ENCODE measurements at places on chromosomes 11 and 22.
A peak's percentile ranks its signal among the peaks of the same experiment; 100 is the strongest.

DNA sequence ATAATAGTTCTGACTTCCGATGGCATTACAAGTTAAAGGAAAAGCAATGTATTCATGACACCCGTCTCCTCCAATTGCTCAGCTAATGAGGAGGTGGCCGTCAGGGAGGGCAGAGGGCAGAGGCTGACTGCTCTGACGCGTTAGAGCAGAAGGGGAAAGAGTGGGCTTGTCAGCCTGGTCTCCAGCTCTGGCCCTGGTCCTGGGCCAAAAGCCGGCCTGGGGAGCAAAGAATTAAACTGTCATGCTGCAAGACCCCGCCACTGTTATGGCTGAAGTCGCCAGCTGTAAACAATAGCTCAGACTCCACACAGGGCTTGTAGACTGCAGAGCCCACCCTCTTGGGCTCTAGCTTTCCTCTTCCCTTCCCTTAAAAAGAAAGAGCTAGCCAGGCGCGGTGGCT is 119.7 kb downstream of the NAT10 start:
- DNase-seq, result no peak

DNA sequence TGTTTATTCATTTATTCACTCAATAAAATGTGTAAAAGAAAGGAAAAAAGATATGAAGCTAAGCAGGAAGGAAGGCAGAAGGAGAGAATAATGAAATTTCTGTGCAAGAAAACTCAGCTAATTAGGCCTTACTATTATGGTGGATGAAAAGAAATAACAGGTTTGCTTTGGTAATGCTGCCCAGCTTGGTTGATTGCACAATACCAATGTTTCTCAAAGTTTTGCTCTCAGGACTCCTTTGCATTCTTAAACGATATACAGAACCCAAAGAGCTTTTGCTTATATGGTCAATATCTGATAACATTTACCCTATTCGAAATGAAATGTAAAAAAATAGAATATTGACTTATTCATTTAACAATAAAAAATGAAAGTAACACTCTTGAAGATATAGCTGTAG is 7.3 kb upstream of the CTSC start:
- DNase-seq, result no peak

DNA sequence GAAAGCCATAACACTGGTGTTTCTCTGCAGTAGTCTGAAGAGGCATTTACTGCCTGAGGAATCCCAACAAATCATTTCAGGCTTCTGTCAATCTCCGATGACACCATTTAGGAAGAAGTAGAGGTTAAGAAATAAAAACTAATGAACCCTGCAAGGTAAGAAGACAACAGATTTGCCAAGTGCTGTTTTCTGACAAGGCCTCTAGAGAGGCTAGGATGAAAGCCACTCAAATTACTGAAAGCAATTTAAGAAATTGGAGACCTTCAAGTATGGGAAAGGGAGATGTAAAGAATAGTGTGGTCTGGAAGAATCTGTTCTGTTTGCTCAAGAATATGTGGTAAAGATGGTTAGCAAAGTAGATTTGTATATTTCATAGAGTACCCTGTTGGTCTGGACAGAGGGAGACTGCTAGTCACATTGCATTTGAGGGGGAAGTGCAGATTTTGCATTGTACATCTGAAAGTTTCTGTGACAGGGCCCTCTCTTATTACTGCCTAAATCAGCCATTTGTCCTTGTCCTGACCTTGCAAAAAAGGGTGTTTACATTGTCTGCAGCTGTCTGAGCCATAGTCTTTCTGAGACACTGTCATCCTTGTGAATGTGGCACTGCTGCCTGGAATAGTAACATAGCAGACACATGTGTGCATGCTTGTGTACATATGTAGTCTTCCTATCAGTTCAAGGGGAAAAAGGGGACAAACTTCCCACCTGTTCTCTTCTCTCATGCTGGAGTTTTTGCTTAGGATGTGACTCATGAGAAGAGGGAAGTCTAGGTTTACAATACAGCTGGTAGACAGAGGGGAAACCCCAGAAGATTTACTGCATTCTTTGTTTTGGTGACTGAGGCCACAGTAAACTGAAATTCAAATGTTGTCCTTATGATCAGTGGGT is 640.2 kb upstream of the KIRREL3 start:
- DNase-seq, result peak; percentile 43

GRCh38 chr11:92140021-92140420 is 84.6 kb upstream of the FAT3 start:
- DNase-seq, result no peak

DNA sequence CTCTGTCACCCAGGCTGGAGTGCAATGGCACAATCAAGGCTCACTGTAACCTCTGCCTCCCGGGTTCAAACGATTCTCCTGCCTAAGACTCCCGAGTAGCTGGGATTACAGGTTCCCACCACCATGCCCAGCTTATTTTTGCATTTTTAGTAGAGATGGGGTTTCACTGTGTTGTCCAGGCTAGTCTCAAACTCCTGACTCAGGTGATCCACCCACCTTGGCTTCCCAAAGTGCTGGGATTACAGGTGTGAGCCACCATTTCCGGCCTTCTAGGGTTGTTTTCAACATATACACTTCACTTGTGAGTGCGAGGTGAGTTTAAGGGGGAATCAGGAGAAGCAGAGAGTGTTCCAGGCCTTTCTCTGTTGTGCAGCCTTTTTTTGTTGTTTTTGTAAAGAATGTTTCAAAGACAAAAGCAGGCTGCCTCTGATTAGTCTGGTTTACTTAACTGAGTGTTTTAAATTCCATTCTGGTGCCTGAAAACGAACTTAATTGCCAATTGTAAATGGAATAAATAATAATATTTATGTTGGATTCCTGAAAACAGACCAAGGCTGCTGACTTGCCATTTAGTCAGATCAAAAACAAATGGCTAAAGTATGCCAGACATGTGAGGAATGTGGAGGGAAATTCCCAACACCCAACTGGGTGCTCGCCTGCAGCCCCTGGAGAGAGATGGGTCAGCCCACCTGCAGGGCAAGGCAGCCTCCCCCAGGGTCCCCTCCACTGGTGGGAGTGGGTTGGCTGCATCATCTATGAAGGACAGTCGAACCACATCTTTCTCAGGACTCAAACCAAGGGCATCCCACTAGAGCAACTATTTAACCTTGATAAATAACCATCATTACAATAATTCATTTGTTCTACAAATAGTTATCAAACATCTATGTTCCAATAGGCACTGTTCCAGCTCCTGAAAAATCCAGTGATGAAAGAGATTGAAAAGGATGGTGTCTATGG is 4.6 kb upstream of the RANGAP1 start:
- DNase-seq, result no peak

DNA sequence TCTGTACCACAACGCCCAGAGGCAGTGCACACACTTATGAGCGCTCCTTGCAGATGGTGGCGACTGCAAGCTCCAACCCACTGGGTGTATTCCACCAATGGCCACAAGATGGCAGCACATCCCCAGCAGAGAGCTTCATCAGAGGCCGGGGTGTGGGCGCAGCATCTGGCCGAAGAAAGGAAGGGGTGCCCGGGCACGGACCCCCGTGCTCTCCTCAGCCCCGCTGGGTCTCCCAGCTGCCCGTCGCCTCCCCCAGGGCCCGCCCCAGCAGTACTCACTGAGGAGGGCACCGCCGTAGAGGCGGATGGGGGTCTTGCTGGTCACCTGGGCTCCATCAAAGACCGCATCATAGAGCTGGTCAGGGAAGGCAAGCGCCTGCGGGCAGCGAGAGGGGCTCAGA is 14.2 kb downstream of the TP53I11 start:
- peak; percentile 81 for DNase-seq

GRCh38 chr22:49425356-49425755 is 402.3 kb downstream of the BRD1 start:
- DNase-seq, result no peak

DNA sequence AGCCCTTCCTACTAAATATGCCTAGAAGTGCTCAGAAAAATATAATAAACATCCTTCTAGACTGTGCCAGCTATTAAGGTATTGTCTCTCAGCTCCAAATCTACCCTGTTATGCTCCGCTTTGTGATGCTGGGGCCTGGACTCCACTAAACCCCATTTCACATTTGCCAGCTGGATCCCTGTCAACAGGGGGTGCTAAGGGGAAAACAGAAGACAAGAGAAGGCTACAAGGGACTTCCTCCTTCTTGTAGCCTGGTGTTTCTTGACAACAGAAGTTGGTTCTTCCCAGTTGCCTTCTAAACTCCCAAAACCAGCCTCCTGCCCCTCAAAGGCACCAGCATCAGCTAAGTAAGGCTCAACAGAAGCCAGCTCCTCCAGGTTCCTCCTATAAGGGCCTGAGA is 5.2 kb downstream of the NUMA1 start:
- DNase-seq, result no peak

- DNase-seq, result no peak
These were observed 199.4 kb upstream of the LUZP2 start for GRCh38 chr11:24297461-24297860.

DNA sequence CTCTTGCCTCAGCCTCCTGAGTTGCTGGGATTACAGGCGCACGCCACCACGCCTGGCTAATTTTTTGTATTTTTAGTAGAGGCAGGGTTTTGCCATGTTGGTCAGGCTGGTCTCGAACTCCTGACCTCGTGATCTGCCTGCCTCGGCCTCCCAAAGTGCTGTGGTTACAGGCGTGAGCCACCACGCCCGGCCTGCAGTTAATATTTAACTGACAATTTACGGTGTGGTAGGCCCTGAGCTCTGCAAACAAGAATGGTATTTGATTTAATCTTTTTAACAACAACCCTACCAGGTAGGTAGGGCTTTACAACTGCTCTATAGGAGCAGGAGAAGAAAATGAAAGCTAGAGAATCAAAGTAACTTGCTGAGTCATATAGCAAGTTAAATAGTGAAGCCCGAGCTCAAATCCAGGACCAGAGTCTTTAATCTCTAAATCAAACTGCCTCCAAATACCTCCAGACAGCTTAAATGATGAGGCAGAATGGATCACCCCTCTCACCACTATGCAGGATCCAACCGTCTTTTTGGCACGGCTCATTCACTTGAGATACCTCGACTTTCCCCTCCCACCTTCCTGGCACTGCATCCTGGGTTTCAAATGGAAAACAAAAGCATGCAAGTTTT is 9.4 kb downstream of the UEVLD start:
- no peak for DNase-seq

Measured in left kidney (tissue), 8 donors.